Activated CD4-positive, alpha-beta memory T cell treated with anti-CD3 and anti-CD28 coated beads for 36 hours (primary cell): ENCODE measurements at places on chromosomes 1 and 21. TPM values are rescaled to one million over a fixed set of nuclear protein-coding genes. Genes with fewer than 3 reads are reported as not detected.
A peak's percentile ranks its signal among the peaks of the same experiment; 100 is the strongest.

The ANGPTL7 gene
- not detected for total RNA-seq

The GABRD gene
- total RNA-seq = not detected

The TNFSF4 gene
- 0.58 TPM for total RNA-seq

The NTNG1 gene
- total RNA-seq = not detected

The GPR3 gene
- total RNA-seq = 1.3 TPM

The DNM3 gene
- total RNA-seq = 0.93 TPM

The ATXN7L2 gene
- 10.7 TPM for total RNA-seq

The ATF6 gene
- 20.8 TPM for total RNA-seq

- no peaks in the 10 kb centered on the region for H3K4me1 ChIP-seq
- H3K36me3 ChIP-seq = no peaks in the 10 kb centered on the region
- H3K4me3 ChIP-seq = no peak overlapping the region
- H3K27me3 ChIP-seq = peaks cover 14% of the 10 kb centered on the region
- no peak for DNase-seq
These were observed 128.5 kb upstream of the GALNT2 start for GRCh38 chr1:229938551-229938950.

- H3K27me3 ChIP-seq = peaks cover 15% of the 10 kb centered on the region
- H3K27ac ChIP-seq = no peak overlapping the region
- DNase-seq = no peak
- H3K36me3 ChIP-seq = no peaks in the 10 kb centered on the region
- H3K4me3 ChIP-seq = no peak overlapping the region
These were observed 36.9 kb upstream of the KLHDC7A start for GRCh38 chr1:18443587-18444520.

DNA sequence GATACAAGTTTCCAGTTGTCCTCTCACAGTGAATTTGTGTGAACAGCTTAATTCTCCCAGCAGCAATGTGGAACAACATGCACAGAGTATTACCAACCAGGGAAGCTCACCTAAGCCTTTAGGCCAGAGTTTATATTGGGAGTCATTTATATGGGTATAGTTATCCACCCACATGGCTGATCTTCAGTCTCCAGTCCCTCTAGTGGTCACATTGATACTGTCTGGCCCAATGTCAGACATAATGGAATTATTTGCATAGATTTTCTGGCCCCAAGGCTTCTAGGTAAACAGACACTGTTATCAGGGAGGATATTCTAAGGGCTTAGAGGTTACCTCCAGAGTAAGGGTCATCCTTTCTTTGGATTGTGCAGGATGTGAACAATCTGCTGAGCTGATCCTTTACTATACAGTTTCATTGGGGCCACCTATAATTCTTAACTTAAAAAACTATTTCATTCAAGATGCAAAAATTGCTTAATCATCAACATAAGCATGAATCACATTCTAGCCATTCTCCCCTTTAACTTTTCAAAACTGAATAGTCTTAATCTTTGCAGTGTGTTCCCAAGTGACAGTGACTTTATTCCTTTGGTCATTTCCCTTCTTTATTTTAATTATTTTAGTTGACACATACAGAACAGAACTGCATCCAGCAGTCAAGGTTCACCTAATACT, 210.9 kb downstream of the LTN1 start:
- H3K27me3 ChIP-seq = no peaks in the 10 kb centered on the region
- no peak overlapping the region for H3K4me3 ChIP-seq
- peaks cover 13% of the 10 kb centered on the region for H3K36me3 ChIP-seq
- no peak for DNase-seq
- no peak overlapping the region for H3K27ac ChIP-seq
- peaks cover 1% of the 10 kb centered on the region for H3K4me1 ChIP-seq

GRCh38 chr1:175814885-175815284, 71.5 kb upstream of the TNR start:
- H3K27me3 ChIP-seq = peaks cover 15% of the 10 kb centered on the region
- H3K36me3 ChIP-seq = no peaks in the 10 kb centered on the region
- no peak for DNase-seq

DNA sequence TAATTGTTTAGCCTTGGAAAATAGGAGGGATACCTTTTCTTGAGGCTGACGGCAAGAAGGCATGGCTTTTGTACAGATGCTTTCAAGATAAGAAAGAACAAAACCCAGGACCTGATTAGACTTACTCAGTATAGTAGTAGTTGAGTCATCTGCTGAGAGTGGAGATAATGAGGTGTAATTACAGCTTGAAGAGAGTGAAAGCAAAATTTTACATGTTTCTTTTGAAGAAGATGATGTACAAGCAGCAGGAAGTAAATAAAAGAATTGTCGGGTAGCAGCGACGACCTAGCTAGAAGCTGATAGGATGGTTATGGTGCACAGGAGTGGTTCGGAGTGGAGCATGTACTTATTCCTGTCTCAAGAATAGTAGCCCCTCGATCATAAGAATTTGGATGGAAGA, 6.6 kb downstream of the ANGPTL1 start:
- peak; percentile 10 for DNase-seq
- peaks cover 2% of the 10 kb centered on the region for H3K36me3 ChIP-seq
- peaks cover 6% of the 10 kb centered on the region for H3K4me1 ChIP-seq
- no peaks in the 10 kb centered on the region for H3K27me3 ChIP-seq
- H3K27ac ChIP-seq = no peak overlapping the region

DNA sequence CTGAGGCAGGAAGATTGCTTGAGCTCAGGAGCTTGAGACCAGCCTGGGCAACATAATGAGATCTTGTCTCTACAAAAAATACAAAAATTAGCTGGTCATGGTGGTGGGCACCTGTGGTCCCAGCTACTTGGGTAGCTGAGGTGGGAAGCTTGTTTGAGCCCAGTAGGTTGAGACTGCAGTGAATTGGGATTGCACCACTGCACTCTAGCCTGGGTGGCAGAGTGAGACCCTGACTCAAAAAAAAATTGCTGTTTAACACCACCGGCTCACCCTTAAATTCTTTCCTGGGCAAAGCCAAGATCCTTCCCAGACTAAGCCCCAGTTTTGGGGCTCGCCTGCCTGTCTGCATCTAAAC, 6.6 kb upstream of the NSUN4 start:
- no peaks in the 10 kb centered on the region for H3K27me3 ChIP-seq
- DNase-seq = no peak
- H3K27ac ChIP-seq = no peak overlapping the region
- H3K36me3 ChIP-seq = no peaks in the 10 kb centered on the region
- H3K4me3 ChIP-seq = no peak overlapping the region

GRCh38 chr1:66154394-66154793, 361.7 kb downstream of the PDE4B start:
- H3K4me3 ChIP-seq = no peak overlapping the region
- no peaks in the 10 kb centered on the region for H3K4me1 ChIP-seq
- DNase-seq = no peak
- peaks cover 12% of the 10 kb centered on the region for H3K27me3 ChIP-seq

DNA sequence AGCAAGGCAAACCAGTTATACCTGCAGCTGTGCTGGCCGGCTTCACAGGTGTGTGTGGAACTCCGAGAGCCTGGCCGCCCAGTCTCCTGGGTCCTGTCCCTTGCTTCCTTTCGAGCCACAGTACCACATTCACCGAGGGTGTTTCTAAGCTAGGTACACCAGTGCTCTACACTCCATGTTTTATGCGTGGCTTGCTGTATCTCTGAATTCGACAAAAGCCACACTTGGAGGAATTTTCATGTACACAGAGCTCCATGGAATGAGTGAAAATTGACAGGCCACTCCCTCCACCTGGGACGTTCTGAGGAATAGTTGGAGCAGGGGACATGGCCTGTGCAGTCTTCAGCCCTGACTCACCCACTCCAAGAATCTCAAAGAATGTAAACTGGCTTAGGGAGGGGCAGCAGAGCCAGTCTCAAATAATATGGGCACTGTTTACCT, 14.0 kb downstream of the ETS2 start:
- DNase-seq = no peak
- H3K27ac ChIP-seq = no peak overlapping the region
- peaks cover 88% of the 10 kb centered on the region for H3K36me3 ChIP-seq
- H3K4me1 ChIP-seq = peaks cover 4% of the 10 kb centered on the region

GRCh38 chr21:38477226-38477625, 21.1 kb downstream of the ERG start:
- no peak overlapping the region for H3K27ac ChIP-seq
- H3K36me3 ChIP-seq = no peaks in the 10 kb centered on the region
- peaks cover 7% of the 10 kb centered on the region for H3K4me1 ChIP-seq
- H3K4me3 ChIP-seq = no peak overlapping the region
- DNase-seq = no peak

GRCh38 chr1:226761322-226761721, 22.2 kb upstream of the ITPKB start:
- no peak overlapping the region for H3K27ac ChIP-seq
- no peak for DNase-seq
- no peak overlapping the region for H3K4me3 ChIP-seq
- no peaks in the 10 kb centered on the region for H3K36me3 ChIP-seq

DNA sequence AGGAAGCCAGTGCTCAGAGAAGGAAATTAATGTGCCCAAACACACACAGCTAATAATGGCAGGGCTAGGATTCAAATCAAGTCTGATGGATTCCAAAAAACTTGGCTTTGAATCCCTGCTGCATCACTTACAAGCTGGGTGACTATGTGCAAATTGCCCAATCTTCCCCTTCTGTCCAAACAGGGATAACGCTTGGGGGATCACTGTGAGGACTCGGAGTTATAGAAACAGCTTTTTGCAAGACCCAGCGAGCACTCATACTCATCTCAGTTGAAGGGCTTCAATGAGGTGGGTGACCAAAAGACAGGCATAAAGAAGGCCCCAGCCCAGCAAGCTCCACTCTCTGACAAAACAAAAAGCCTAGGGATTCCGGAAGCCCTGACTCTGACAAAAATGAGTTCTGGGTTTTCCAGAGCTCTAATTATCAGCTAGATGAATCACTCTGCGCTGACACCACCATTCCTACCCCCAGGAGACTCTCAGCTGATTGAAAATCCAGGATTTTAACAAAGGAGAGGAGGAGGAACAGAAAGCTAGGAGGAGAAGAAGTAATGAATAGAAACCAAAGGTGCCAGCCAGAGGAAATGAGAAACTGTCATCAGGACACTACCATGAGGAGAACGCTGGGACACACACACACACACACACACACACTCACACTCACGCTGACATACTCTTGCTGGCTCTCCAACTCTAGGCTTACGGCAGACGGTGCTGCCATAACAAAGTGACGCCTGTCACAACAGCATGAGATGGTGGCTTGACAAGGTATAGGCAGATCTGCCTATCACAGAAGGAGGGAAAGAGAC, 1.6 kb upstream of the STK40 start:
- peak overlapping the region; percentile 93 for H3K4me3 ChIP-seq
- H3K27me3 ChIP-seq = no peaks in the 10 kb centered on the region
- peak overlapping the region; percentile 100 for H3K27ac ChIP-seq
- H3K4me1 ChIP-seq = peaks cover 40% of the 10 kb centered on the region

GRCh38 chr1:153536012-153536670, 350 bp upstream of the S100A6 start:
- H3K27me3 ChIP-seq = no peaks in the 10 kb centered on the region
- H3K36me3 ChIP-seq = peaks cover 24% of the 10 kb centered on the region
- peaks cover 74% of the 10 kb centered on the region for H3K4me1 ChIP-seq
- peak; percentile 90 for DNase-seq
- H3K4me3 ChIP-seq = peak overlapping the region; percentile 95
- H3K27ac ChIP-seq = peak overlapping the region; percentile 96

GRCh38 chr1:170284951-170285350, 139.2 kb downstream of the NTMT2 start:
- H3K4me1 ChIP-seq = no peaks in the 10 kb centered on the region
- H3K4me3 ChIP-seq = no peak overlapping the region
- no peaks in the 10 kb centered on the region for H3K27me3 ChIP-seq
- no peaks in the 10 kb centered on the region for H3K36me3 ChIP-seq

- H3K4me1 ChIP-seq = peaks cover 58% of the 10 kb centered on the region
- H3K27ac ChIP-seq = no peak overlapping the region
- H3K27me3 ChIP-seq = no peaks in the 10 kb centered on the region
- H3K4me3 ChIP-seq = no peak overlapping the region
- DNase-seq = no peak
These were observed 90.0 kb downstream of the STUM start for GRCh38 chr1:226638608-226639007.

DNA sequence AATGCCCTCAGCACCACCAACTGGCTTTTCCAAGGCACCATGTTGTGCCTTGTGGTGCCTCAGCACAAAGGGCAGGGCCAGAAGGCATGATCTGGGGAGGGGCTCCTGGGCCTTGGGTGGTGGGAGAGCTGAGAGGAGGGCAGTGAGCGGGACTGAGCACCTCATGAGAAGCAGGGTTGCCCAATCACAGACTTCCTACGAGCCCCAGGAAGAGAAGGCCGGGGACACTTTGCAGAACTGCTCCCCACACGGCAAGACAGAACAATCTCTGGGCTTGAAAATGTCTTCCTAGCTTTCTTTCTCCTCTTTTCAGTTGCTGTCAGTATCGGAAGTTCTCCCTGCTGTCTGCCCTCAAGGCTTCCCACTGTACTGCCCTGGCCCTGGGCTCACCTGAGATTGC, 6.8 kb downstream of the KCNJ10 start:
- H3K36me3 ChIP-seq = no peaks in the 10 kb centered on the region
- H3K4me3 ChIP-seq = no peak overlapping the region
- H3K27me3 ChIP-seq = peaks cover 8% of the 10 kb centered on the region
- H3K4me1 ChIP-seq = no peaks in the 10 kb centered on the region
- DNase-seq = no peak

- H3K27me3 ChIP-seq = peaks cover 9% of the 10 kb centered on the region
- no peak overlapping the region for H3K27ac ChIP-seq
- no peak for DNase-seq
- H3K4me1 ChIP-seq = no peaks in the 10 kb centered on the region
These were observed 60.7 kb downstream of the SH3GLB1 start for GRCh38 chr1:86765073-86765472.
